ENCODE measurements at places on chromosomes 5 and 9. TPM values are rescaled to one million over a fixed set of nuclear protein-coding genes. Genes with fewer than 3 reads are reported as not detected.

DNA sequence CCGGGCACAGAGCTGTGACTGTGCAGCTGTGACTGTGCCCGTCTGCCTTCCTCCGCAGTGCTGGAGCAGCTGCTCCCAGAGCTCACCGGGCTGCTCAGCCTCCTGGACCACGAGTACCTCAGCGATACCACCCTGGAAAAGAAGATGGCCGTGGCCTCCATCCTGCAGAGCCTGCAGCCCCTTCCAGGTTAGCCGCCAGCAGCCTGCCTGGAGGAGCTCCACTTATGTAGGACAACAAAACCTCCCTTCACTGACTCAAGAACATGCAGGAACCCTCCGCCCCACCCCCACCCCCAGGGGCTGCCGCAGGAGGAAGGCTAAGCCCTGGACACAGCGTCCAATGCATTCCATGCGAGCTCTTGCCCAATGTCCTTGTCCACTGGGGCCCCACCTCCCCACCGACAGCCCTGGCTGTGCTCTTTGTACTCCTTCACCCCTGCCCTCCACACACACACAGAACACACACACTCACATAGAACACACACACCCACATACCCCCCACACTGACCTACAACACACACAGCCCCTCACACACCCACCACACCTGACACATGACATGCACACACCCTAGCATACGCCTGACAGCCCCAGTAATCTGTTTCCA is 27.9 kb downstream of the AFAP1L1 start:
- DNase-seq, result no peak

The C5orf24 gene
- 71.4 TPM for total RNA-seq

GRCh38 chr5:82586181-82586580 is 308.0 kb upstream of the RPS23 start:
- no peak for DNase-seq

DNA sequence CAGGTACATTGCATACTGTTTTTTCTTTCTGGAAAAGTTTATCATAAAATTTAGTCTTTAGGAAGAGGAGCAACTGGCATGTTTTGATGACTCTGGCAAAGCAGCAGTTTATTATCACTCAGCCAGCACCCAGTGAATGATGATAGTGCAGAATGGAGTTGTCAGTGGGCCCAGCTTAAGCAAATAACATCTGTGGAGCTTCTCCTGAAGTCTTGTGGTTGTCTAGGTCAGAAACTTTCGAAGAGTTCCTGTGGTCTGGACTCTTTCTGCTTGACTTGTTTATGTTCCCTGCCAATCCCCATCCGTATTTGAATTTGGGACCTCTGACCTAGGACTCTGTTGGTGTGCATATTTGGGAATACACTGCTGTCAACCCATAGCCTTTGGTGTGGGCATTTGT is 38.1 kb upstream of the C5orf47 start:
- no peak for DNase-seq

GRCh38 chr5:119537704-119538103 is 85.4 kb downstream of the HSD17B4 start:
- peak; percentile 42 for DNase-seq

The CNTRL gene
- 8.1 TPM for total RNA-seq

- DNase-seq, result no peak
These were observed 1.1 kb upstream of the PTPN3 start for GRCh38 chr9:109499093-109499630.

GRCh38 chr5:42502613-42503470 is 79.6 kb downstream of the GHR start:
- DNase-seq, result no peak

GRCh38 chr9:130741831-130742449 is 48.4 kb downstream of the EXOSC2 start:
- no peak for DNase-seq
